ENCODE measurements at places on chromosomes 16 and 17.
A peak's percentile ranks its signal among the peaks of the same experiment; 100 is the strongest.

- no peak for DNase-seq
Measured at GRCh38 chr16:87790292-87791100, 24.7 kb upstream of the KLHDC4 start.

DNA sequence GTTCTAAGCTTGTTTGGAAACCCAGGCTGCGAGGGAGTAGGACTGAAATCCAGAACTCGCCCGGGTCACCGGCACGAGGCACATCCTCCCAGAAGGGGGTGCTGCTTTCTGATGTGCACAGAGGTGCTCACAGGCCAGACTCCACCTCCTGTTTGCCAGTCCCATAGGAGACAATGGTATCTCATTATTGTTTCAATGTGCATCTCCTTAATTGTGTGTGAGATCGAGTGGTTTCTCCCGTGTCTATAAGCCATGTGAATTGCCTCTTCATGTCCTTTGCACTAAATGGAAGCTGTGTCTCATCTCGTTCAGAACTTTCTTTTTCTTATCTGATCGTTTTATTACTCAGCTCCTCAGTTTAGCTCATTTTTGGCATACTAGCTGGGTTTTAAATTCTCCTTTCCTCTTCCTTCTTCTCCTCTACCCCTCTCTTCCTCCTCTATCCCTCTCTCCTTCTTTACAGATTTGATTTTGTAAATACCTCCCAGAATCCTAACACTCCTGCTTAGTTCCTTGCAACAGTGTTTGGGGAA lies 32.1 kb upstream of the PRKCB start:
- peak; percentile 81 for DNase-seq

DNA sequence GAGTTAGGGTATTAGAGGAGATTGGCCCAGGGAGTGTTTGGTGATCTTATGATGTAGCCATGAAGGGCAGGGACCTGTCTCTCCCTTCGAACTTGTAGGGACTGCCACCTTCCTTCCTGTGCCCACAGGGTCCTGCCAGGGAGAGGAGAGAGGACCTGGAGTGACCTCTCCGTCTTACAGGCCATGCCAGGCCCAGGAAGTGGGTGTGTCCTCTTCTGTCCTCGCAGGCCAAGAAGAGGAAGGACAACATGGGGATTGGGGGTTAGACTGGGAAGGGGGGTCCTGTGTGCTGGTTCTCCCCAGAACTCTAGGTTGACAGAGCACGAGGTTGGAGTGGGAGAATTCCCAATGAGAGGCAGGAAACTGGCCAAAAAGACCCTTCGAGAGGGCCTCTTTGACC lies 43.4 kb upstream of the TAC4 start:
- no peak for DNase-seq

GRCh38 chr16:26598061-26598460 lies 468.7 kb upstream of the C16orf82 start:
- peak; percentile 76 for DNase-seq

GRCh38 chr17:42438600-42439567 lies 15.8 kb upstream of the CAVIN1 start:
- peak; percentile 55 for DNase-seq

GRCh38 chr16:68416057-68417046 lies 32.0 kb downstream of the SMPD3 start:
- DNase-seq = no peak

GRCh38 chr16:80051040-80051439 lies 450.5 kb upstream of the MAF start:
- DNase-seq = no peak

- no peak for DNase-seq
Measured at GRCh38 chr16:28040039-28040438, 23.5 kb downstream of the GSG1L start.

GRCh38 chr16:2237102-2237482 lies 848 bp downstream of the DNASE1L2 start:
- no peak for DNase-seq

Measured in CD4-positive, alpha-beta T cell treated with Interleukin-17A for 1 hour (primary cell).